Activated naive CD8-positive, alpha-beta T cell treated with anti-CD3 and anti-CD28 coated beads, Interleukin-2, amount 10 ng/mL, durations not matched to agents 7 days and 5 days (primary cell): ENCODE measurements at places on chromosomes 11 and 22. TPM values are rescaled to one million over a fixed set of nuclear protein-coding genes. Genes with fewer than 3 reads are reported as not detected.
A peak's percentile ranks its signal among the peaks of the same experiment; 100 is the strongest.

Gene OR2AT4
- total RNA-seq: not detected

DNA sequence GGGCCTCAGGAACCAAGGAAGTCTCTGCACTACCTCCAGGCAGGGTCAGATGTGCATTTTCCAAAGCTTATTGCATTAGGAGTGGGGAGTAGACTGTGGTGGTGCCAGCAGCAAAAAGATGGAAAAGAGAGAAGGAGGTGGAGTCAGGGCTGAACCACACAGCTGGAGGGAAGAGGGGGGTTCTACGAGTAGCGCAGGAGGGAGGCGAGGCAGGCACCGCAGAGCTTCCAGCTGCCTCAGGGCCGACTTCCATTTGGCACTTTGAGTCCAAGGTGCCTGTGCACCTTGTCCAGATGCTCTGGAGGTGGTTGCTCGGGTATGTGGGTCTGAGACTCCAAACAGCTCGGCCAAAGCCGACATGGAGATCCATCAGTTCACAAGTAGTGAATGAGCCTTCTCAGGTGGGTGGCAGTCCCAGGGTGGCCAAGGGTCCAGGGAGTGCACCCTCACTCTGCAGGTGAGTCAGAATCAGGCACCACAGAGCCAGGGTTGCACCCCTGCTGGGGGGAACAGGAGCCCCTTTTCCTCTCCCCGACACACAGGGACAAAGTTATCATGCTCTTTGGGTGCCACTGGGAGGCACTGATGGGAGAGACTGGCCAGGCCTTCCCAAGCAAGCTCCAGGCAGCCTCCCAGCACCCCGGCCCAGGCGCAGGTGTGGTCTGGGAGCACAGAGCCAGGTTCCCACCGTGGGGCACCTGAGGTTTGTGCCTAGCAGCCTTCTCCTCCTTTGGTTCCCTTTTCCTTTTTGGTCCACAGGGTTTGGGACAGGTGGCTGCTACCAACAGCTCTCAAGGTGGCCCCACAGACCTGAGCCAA, 30.2 kb downstream of the GGT5 start:
- no peak for DNase-seq

Gene CALCB
- 1.3 TPM for total RNA-seq

Gene TRIM49
- not detected for total RNA-seq

DNA sequence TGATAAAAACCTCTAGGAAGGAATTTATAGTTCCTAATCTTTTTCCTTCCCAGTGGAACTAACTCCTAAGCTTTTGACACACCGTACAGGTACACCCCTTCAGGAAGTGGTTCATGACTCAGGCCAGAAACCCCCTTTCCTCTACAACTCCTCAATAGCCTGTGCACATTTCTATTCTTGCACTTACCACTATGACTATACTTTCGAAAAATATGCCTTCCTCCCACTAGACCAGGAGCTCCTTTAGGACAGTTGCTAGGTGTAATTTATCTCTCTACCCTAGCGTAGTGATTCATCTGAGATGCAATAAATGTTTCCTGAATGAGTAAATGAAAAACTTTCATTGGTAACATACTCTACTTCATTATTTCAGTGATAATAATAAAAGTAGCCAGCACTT, 14.5 kb downstream of the MAP6 start:
- DNase-seq: no peak

DNA sequence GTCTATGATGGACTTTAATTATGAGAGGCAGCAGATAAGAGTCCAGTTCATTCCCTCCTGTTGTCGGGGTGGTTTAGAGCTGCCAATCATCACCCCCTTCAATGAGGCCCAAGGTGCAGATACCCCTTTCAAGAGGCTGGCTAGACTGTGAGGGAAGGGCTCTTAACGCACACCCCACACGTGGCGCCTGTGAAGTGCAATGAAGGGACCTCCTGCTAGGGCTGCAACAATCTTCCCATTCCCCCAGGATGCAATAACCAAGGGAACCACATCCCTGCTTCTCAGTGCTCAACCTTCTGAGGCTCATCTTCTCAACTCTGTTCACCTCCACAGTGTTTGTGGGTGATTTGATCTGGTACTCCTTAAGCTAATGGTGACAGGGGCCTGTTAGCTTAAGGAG, 19.0 kb downstream of the TENM4 start:
- no peak for DNase-seq

DNA sequence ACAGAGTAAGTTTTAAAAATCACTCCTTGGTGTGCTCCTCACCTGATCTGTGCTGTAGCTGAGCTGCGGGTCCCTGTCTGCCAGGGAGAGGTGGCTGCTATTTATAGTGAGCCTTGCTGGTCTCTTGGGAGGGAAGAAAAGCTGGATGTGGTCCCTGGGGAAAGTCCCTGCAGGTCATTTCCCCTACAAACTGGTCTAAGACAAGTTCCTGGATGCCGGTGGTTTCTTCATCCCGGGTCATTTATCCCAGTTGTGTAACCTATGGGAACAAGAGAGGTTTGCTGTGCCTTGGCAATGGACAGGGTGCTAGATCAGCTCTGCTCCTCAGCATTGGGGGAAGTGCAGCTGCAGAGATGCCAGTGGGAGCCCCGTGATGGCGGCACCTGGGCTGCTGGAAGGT, at the start of gene SAA2:
Gene SAA2 (minus strand): TSS at position 108 of the 400 bp plus-strand sequence. CDS start 657 bp downstream, outside the sequence.
- DNase-seq: no peak

- DNase-seq: peak; percentile 48
Observed at GRCh38 chr11:17760102-17761029, 25.8 kb downstream of the KCNC1 start.

GRCh38 chr11:69121021-69121420, 34.7 kb upstream of the SMIM38 start:
- DNase-seq: no peak

Gene DENND5A
- total RNA-seq: 74.3 TPM

DNA sequence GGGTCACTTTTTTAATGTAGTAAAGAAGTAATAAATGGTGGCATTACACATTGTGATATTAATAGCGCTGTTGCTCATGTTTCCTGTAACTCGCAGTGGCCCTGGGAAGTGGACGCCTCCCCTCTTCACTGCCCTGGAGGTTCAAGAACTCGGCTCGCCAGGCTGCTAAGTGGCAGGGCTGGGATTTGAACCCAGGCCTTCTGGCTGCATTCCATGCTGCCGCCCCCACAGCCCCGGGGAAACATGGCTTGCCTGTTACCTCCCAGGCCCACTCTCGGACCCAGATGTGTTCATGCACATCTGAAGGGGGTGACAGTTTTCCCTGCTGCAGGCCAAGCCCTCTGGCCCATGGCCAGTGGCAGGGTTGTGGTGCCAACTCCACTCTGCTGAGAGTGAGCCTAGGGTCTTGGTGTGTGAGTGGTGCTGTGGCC, 25.0 kb upstream of the MGAT3 start:
- no peak for DNase-seq

DNA sequence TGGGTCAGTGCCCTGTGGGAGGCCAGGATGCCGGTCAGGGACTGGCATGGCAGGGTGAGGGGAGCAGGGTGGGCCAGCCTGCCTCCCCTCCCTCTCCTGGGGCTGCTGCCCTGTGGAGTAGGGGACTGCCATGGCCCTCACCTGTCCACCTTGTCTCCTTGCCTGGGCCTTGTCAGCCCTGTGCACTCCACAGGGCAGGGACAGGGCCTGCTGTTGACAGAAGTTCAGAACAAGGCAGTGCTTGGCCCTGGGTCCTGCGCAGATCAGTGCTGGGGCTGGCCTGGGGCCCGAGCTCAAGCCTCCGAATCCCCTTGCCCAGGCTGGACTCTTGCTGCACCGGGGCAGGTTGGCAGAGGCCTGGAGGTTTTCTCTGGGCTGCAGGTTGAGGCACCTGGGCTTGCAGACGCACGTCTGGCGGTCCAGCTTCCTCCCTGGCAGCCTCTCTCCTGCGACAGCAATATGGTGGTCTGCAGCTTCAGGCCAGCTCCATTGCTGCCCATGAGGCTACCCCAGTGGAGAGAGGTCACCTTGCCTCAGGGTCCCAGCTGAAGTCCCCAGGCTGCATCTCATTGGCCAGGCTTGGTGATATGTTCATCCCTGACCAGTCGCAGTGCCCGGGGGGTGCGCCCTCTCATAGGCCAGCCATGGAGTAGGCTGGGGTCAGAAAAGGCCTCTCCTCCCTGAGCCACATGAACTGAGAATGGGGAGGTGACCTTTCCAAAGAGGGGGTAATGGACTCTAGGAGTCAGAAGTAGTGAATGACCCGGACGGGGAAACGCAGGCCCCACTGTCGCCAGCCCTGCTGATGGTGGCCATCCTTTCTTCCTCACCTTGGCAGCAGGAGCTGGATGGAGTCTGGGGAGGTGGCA, 21.5 kb upstream of the CHKA start:
- peak; percentile 31 for DNase-seq

DNA sequence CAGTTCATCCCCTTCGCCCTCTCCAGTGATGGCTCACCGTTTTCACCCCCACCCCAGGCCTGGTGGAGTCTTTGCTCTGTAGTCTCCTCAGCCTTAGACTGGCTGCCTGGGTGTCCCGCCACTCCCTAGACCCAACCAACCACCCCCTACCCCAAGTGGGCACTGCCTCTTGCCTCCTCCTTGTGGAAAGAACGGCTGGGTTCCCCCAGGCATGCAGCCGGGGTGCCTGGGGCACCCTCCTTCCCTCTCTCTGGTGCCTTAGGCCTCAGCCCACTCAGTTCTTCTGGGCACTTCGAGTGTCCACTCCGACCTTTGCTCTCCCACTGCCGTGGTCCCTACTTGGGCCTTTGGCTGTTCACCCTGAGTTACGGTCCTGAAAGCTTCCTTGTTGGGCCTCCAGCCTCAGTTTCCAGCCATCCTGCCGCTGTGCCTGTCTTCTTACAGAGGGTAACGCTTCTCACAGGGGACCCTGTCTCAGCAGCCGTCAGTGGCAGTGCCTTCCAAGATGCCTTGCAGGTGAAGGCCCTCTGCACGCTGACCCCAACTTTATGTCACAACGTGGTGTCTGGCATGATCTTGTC, 3.1 kb downstream of the GRIK4 start:
- no peak for DNase-seq
